ENCODE measurements at places on chromosomes 1 and 21.

DNA sequence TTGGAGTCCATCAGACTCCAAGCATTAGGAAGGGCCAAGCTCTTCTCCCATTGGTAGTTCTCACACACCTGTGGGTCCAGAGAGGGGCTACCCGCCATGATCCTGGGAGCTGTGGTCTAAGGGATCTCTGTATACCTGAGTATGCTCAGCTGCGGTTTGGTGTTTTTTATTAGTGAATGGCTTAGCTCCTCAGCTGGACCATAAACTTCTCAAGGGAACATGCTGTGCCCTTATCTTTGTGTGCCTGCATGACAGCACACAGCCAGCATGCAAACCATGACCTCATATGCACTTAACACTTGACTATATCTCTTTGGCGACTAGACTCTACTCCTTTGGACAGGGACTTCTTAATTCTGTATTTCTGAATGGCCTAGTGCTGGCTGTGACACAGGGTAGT is 94.5 kb downstream of the CD58 start:
- DNase-seq = no peak

DNA sequence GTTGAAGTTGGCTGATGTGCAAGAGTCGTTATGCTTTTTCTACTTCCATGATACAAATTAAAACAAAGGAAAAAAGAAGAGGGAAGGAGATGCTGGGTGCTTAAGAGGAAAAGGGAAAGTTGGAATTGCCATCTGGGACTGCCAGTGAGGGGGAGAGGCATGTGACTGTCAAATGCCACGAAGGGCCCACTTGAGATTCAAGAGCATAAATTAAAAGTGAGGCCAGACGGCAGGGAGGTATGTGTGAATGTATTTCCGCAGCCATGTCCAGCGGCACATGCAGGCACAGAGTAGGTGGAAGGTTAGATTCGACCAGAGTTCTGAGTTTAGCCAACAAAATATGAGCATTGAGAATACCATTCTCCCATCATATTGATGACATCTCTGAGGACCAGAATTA is 32.0 kb downstream of the NFASC start:
- DNase-seq = no peak

DNA sequence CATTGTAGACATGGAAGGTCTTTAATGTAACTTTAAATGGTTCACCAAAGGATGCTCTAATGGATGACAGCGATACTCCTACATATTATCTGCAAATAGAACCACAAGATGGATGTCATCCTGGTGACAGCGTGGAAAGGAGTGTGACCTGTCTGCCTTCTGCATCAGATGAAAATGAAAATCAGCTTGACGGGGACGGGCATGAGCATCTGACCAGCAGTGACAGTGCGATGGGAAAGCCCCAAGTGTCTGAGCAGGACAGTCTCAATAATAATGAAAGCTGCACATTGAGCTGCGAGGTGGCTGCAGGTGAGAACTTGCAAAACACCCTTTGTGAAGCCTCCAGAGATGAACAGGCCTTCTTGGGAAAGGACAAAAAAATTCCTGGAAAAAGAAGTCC is 25.2 kb downstream of the CNST start:
- no peak for DNase-seq

GRCh38 chr1:157138220-157139051 is at the start of gene ETV3:
ETV3 (minus strand) TSS chr1:157138395; CDS start chr1:157136352, 2,043 bp downstream.
- peak; percentile 65 for DNase-seq

DNA sequence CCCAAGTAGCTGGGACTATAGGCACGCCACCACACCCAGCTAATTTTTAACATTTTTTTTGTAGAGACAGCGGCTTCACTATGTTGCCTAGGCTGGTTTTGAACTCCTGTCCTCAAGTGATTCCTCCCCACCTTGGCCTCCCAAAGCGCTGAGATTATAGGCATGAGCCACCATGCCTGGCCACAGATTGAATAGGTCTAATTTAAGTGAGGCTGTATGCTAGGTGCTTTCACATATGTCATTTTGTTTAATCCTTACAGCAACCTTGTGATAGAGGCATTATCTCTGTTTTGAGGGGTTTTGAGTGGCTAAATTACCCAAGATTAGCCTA is 7.2 kb downstream of the INTS3 start:
- no peak for DNase-seq

DNA sequence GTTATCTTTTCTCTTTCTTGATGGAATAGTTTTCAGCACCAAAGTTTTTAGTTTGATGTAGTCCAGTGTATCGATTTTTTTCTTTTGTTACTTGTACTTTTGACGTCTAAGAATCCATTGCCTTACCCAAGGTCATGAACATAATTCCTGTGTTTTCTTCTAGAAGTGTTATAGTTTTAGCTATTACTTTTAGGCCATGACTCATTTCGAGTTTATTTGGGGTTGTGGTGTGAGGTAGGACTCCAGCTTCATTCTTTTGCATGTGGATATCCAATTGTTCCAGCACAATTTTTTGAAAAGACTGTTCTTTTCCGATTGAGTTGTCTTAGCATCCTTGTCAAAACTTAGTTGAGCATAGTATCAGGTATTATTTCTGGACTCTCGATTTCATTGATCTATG is 79.4 kb upstream of the SELENON start:
- DNase-seq = no peak

DNA sequence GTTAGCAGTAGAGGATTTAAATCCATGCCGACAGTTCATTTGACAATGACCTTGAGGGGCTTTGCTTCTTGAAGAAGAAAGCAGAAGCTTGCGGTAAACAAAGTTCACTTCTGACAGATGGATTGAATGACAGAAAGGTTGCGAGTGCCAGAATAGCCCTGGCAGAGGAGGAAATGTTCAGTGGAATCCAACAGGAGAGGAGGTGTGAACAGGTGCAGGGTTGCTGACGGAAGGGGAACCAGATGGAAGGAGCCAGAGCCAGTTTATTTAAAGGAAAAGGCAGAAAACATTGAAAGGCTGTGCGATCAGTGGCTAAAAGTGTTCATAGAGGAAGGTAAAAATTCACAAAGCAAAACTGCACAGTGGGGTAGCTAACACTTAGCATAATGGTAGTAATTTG is 141.0 kb downstream of the SDCCAG8 start:
- no peak for DNase-seq

DNA sequence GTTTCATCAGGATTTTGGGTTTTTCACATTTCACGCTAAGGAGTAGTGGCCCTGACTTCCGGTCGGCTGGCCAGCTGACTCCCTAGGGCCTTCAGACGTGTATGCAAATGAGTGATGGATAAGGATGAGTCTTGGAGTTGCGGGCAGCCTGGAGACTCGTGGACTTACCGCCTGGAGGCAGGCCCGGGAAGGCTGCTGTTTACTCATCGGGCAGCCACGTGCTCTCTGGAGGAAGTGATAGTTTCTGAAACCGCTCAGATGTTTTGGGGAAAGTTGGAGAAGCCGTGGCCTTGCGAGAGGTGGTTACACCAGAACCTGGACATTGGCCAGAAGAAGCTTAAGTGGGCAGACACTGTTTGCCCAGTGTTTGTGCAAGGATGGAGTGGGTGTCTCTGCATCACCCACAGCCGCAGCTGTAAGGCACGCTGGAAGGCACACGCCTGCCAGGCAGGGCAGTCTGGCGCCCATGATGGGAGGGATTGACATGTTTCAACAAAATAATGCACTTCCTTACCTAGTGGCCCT is 23.1 kb upstream of the TNFRSF1B start:
- peak; percentile 94 for DNase-seq

- DNase-seq = no peak
These were observed 214.1 kb downstream of the USH2A start for GRCh38 chr1:216209125-216209524.

- DNase-seq = no peak
These were observed 34.5 kb downstream of the EPHX1 start for GRCh38 chr1:225844236-225845061.

- DNase-seq = no peak
These were observed 87.5 kb upstream of the ACTL8 start for GRCh38 chr1:17667641-17668040.

DNA sequence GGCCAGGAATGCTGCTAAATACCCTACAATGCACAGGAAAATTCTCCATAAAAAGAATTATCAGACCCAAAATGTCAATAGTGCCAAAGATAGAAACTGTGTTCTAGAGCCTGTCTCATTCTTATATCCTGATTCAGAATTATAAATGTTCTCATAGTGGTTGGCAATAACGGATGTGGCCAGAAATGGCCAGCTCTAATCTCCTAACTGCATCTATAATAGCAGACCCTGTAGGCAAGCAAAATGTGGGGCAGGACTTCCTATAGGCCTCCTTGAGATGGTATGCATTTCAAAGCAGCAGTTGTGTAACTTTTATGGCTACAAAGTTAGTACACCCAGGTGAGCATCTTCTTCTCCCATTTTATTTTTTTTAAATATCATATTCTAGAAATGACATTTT is 95.9 kb upstream of the SGIP1 start:
- DNase-seq = peak; percentile 53

DNA sequence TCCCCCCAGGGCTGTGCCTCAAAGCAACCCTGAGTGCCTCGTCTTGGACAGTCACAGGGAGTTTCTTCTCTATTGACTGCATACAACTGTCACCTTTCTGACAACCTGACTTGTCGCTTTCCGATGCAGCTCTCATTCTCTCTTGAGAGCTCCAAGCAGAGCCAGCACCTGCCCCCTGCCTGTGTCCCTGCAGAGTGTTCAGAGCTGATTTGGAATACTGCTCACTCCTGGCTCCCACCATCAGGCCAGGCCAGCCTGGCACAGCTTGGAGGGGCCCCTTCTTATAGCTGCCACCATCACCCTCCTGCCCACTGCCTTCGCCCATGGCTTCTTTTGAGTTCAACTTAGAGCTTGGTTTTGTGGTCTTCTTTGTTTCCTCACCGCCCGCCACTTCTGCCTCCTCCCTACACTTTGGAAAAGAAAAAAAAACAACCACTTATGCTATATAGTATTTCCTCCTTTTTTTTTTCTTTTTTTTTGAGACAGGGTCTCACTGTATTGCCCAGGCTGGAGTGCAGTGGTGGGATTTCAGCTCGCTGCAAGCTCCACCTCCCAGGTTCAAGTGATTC is 12.3 kb downstream of the NCF2 start:
- peak; percentile 65 for DNase-seq

DNA sequence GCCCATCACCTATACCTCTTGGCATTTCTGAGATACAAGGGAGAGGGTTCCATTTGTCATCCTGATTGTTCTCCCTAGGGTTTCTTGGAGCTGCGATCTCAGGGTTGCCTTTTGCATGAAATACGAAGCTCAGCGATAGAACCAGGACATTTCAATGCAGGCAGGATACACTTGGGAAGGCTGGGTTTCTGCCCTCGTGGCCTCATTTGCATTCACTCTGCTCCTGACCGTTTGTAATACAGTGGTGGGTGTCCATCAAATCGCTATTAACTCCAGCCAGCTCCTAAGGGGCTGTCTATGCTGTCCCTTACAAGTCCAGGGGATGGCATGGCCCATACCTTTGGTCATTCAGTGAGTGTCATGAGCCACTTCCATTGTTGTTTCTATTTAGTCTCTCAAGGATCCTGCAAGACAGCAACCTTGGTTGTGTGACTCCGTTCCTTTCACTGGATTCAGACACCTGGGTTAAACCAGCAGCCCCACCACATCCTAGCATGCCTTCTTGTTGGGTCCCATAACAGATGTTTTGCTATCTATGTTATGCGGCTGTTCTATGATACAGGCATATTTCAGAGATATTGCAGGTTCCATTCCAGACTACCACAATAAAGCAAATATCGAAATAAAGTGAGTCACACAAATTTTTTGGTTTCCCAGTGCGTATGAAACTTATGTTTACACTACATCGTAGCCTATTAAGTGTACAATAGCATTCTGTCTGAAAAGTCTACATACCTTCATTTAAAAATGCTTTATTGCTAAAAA is 18.3 kb downstream of the KAZN start:
- no peak for DNase-seq

Measured in GF-D8 (cell line).